Stimulated activated CD8-positive, alpha-beta memory T cell treated with anti-CD3 and anti-CD28 coated beads, Interleukin-7, amount 100 ng/mL, for 1 hour (primary cell): ENCODE measurements at places on chromosomes 12 and 14.

GRCh38 chr12:116299064-116299463 lies 21.6 kb upstream of the MED13L start:
- no peak for DNase-seq

GRCh38 chr12:122987086-122987951 lies 6.8 kb downstream of the ARL6IP4 start:
- DNase-seq = no peak

GRCh38 chr14:88007608-88008007 lies 2.7 kb downstream of the GPR65 start:
- DNase-seq = no peak

- DNase-seq = no peak
These were observed 38.1 kb downstream of the RASSF9 start for GRCh38 chr12:85798122-85798521.

DNA sequence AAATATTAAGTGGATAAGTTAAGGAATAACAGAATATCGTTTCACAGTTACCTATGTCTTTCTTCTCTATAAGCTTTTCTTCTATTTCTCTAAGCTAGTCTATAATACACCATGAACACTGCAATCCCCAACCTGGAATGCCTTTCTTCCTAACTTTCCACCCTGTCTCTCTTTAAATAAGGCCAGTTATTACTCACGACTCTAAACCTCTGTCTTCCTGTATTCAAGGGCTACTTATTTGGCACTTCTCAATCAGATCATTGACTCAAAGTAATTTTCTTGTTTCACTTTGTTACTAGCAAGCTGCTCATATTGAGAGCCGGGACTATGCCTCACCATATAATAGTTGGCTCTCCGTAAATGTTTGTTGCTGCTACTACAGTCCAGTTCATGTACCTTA lies 13.5 kb downstream of the FERMT2 start:
- no peak for DNase-seq

DNA sequence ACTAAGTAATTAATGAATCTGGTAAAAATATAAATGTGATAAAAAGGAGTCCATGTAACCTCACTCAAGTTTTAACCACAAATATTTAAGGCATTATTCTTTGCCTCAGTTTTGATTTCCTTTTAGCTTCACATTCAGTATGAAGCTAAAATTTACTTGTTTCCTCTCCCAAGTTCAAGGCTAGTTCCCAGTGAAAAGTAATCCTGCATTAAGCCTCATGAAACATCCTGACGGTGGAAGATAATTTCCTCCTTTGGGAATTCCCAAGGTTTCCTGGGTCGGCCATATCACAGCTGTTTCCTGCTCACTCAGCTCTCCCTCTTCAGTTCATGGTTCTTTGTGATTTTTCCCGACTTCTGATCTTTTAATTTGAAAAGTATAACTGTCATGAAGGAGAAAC lies 1256.8 kb upstream of the FLRT2 start:
- no peak for DNase-seq

GRCh38 chr14:93688820-93689219 lies 99.5 kb downstream of the PRIMA1 start:
- DNase-seq = no peak

DNA sequence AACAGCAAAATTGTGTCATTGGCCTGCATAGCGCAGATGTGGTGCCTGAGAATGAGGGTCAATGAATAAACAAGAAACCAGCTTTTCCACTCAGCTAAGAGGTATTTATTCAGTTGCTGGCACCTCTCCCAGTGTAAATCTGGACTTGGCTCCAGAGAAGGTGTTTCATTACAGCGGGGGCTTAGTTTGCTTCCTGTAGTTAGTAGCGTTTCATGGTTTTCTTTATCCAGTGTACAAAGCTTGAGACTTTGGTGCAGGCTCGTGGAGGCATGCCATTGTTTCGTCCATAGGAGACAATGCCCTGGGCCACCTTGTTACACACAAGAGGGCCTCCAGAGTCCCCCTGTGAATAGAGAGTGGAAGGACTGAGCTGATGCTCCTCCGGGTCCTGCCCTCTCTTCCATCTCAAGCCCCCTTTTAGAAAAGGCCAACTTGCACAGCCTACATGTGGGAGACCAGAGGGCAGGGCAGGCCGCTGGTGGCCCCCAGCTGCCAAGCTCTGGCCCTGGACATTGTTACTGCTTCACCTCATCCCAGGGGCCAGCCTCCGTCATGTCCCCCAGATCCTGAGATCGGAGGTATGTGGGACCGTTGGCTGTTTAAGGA lies 3.0 kb downstream of the GZMB start:
- no peak for DNase-seq

- no peak for DNase-seq
These were observed 319.2 kb upstream of the DDHD1 start for GRCh38 chr14:53472306-53472705.

DNA sequence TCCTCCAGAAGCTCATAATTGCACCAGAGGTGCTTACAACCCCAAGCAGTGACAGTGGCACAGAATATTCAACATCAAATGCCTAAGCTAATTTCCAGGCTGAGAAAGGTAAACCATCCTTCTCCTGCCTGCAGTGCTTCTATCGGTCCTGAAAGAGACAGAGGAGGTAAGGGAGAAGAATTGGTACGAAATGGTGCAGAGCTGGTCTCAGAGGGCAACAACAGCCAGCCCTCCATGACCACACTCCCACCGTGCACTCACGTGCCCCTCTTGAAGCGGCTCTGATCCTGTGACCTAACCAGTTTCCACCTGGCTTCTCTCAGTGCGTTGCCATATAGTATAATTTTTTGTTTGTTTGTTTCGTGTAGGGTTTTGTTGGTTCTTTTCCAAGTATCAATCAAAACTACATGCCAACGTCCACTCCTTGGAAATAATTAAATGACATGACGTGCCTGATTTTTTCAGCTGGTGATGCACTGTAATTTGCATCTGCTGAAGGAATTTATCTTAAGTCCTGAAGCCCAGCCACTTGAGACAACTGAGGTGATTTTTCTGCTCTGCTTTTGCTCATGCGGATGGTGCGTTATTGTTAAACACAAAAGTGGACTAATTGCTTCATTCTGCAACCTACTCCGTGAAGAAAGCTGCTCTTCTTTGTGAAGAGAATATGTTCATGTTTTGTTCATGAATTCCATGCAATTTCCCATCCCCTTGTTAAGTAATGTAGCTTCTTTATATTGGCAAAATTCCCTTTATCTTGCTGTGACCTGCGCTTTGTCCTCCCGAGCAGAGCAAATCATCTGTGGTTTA lies 1.3 kb upstream of the ATP2A2 start:
- DNase-seq = no peak

- no peak for DNase-seq
These were observed 76.1 kb downstream of the RBM19 start for GRCh38 chr12:113889891-113890581.

GRCh38 chr14:102479107-102479506 lies 30.5 kb downstream of the ANKRD9 start:
- DNase-seq = no peak
